ENCODE measurements at places on chromosomes 7 and 10. TPM values are rescaled to one million over a fixed set of nuclear protein-coding genes. Genes with fewer than 3 reads are reported as not detected.

GRCh38 chr10:97612386-97612785 is 20.9 kb downstream of the MORN4 start:
- DNase-seq: peak; percentile 46

DNA sequence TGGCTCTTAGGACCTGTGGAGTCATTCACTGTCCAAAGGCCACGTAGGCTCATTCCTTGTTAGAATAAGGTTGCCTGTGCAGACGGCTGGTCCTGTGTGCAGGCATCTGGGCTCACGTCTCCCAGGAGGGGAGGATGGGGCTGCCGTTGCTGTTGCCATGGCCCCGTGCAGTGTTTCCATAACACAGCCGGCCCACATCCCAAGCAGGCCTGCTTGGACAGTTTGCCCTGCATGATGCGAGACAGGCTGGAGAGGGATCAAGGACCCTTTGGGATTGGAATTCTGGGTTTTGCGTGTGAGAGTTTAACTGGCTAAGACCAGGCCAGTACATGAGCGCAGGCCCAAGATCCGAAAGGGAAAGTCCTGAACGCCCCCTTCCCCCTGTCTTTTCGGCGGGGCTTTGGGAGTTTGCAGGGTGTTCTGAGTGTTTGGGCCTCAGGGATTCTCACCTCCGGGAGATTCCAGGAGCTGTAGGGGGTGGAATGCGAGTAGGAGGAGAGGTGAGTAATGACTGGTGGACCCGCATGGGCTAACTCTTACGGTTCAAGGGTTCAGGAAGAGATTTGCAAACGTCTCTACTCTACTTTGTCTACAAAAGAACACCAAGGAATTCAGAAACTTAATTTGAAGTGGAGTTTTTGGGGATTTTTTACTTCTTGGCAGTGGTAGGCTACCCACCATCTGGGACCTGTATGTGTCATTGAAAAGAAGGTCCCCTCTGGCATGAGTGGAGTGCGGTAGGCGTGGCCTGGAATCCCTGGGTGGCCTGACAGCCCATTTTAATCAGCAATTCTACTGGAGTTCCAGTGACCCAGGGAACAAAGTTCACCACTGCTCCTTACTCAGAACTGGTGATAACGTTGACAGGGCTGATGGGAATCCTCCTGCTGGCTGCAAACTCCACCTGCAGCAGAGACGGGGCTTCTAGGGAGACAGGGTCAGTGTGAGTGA is 125.4 kb downstream of the ITIH5 start:
- DNase-seq: peak; percentile 31

DNA sequence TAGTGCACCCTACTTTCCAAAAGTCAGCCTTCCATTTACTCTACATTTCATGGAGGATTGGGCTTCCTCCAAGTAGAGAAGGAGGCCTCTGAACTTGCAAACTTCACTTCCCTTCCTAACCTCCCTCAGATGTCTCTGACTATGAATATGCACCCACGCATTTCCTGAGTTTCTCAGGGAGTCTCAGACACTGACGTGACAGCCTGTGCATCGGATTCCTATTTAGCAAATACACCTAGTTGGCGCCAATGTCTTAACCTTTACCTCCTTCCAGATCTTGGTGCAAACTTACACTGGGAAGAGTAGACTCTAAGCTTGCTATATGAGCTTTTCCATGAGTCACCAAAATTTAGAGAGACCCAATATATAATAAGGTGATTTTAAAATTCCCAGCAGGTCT is 920.1 kb upstream of the AUTS2 start:
- DNase-seq: no peak

DNA sequence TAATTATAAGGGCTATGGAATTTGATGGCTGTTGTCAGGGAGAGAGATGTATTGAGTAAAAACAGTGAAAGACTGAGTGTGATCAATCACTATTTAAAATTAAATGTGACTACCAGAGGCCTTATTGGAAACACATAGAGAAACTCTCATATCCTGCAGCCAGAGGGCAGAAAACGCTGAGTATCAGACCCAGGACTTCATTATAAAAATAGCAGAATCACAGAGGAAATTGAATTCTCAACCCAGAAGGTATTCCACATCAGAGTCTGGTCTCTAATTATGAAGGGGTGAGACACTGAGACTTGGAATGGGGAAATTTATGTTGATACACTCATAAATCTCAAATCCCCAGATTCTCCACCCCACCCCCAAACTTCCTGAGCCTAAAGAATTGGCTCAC is 69.5 kb upstream of the IL6 start:
- DNase-seq: no peak

- DNase-seq: no peak
Observed at GRCh38 chr7:99030951-99031350, 113.0 kb downstream of the SMURF1 start.

DNA sequence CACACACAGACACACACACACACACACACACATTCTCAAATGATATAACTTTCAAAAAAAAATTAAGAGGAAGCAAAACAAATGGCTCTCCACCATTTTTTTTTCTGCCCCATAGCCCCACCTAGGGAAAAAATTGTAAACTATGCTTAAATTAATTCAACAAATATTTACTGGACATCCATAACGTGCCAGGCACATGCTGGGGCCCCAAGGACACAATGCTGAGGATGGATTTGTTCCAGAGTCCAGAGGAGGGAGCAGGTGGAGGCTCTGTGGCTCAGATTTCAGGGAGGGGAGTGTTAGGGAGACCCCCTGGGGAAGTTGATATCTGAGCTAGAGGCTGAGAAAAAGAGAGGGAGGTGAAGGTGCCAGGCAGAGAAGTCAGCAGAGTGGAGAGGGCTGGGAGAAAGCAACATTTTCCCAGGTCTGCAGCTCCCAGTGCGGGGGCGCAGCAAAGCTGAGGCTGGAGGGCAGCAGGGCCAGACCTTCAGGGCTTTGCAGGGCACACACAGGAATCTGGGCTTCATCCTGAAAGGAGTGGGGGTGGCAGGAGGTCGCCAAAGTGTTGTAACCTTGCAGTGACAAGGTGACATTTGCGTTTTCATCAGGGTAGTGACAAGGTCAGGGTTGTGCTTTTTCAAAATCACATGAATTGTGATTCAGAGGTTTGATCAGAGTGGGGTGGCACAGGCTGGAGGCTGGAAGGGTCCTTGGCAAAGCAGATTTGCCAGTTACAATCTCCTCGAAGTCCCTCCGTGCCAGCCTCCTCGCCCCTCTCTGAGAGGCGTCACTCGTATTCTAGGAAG is 261.6 kb downstream of the WDR11 start:
- DNase-seq: no peak

DNA sequence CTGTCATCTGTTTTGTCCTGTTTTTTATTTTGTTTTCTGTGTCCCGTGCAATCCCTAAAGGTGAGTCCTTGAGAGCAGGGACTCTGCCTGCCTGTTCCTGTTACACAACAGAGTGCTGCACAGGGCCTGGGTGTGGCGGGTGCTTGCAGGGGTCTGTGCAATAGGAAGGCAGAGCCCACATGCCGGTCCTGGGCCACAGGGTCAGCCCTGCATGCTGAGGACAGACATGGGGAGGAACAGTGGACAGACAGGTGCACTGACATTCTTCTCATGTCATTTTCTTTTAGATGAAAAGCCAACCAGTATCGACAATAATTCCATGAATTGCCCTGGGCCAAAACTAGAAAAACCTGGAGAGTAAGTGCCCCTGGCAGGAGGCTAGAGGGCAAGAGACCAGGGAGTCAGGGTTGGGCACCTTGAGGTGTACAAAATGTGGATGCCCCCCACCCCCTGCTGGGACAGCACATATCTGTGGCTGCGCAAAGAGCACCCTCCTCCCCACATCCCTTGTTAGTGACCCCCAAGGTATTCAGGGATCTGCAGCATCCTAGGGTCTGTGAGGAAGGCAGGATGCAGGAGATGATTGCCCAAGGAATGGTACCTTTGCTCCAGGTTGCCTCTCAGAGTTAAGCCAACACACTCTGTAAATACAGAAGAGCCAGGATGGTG is 19.9 kb downstream of the ANTXRL start:
- DNase-seq: no peak

DNA sequence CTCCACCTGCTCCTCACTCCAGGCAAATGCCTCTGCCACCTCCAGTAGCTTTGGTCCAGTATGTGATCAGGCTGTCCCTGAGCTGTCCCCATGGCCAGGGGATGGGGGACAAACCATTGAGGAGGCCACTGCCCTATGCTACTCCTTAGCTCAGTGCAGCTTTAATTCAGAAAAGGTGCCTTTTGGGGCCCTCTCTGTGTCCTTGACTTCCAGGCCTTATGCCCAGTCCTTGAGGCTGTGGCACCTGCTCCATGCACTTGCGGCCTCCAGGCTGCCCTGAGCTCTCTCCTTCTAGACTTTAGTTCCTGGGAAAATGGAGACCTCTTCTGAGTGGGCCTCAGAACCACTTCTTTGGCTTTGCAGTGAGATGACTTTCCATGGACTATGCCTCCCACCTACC is 650.8 kb upstream of the CELF2 start:
- DNase-seq: no peak

DNA sequence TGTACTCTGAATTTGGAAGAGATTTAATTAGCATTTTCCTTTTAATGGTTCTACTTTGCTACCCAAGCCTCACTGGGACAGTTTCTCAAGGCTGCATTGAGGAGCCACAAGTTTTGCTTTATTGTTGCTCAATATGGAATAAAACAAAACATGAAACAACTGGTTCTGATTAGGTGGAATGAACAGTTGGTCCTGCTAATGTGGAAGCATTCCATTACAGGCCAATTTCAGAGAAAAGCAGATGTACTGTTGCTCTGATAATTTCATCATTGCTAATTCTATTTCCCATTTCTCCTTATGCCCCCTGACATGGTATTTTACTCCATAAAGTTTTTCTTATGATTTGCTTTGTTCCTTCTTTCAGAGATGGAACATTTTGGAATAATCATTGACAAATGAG is 66.0 kb upstream of the PAPSS2 start:
- no peak for DNase-seq

GRCh38 chr10:10996966-10997620 is 20.6 kb upstream of the CELF2 start:
- DNase-seq: no peak

DNA sequence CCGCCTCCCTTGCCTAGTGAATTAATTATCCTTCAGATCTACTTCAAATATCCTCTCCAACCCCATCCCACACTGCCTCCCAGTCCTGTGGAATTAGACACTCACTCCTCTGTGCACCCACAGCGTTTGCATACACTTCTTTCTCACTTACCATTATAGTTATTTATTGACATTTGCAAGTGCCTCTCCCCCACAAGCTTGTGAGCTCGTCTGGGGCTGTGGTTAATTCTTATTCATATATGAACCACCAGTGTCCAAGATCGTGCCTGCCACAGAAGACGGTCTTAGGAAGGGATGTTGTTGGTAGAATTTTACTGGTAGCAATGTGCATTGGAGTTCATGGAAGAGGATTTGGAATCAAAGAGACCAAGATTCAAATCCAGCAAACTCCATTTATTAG is 68.1 kb upstream of the AOAH start:
- DNase-seq: no peak

- no peak for DNase-seq
Observed at GRCh38 chr10:42926843-42927242, 144.2 kb downstream of the BMS1 start.

- peak; percentile 77 for DNase-seq
Observed at GRCh38 chr7:134699899-134700298, 53.2 kb downstream of the BPGM start.

- no peak for DNase-seq
Observed at GRCh38 chr10:89789188-89789877, 87.9 kb downstream of the KIF20B start.

- DNase-seq: no peak
Observed at GRCh38 chr7:37234928-37235327, 213.7 kb downstream of the ELMO1 start.

DNA sequence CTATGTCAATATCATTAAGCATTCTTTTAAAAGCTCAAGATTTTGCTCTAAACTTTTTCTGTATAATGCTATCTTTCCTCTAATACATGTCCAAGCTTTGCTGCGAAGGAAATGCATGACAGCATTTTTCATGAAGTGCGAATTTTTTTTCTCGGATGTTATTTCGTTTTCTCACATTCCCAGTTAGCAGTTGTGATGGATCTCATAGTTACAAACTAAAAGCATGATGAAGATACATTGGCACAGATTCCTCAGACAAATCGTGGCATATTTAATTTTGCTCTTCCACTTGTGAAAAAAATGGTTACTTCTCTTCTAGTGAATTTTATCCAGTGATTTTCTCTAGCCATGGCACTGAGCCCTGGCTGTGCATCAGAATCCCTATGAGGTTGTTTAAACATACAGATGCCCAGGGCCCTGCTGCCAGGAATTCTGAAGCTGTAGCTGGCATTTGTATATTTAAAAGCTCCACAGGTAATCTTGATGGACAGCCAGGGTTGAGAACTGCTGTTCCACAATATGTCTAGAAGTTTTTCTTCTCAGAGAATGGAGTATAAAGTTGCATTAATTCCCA is 299.8 kb upstream of the NEBL start:
- no peak for DNase-seq

- DNase-seq: no peak
Observed at GRCh38 chr10:84543948-84544347, 215.6 kb downstream of the CCSER2 start.

GRCh38 chr7:76211216-76211615 is 9.5 kb downstream of the SRRM3 start:
- DNase-seq: no peak

GRCh38 chr7:72403458-72404076 is 8.6 kb downstream of the CALN1 start:
- DNase-seq: no peak

DNA sequence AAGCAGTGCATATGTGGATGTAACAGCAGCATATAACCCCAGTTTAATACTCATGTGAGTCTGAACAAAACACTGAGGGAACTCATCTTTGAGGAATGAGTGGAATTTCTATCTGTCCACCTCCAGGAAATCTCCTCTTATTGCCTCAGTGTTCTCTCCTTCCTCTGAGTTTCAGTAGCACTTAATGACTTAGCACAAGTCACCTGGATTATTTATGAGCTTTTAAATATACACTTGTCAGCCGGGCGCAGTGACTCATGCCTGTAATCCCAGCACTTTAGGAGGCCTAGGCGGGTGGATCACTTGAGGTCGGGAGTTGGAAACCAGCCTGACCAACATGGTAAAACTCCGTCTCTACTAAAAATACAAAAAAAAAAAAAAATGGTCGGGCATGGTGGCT is 4.3 kb downstream of the LRRC20 start:
- peak; percentile 80 for DNase-seq

- DNase-seq: no peak
Observed at GRCh38 chr10:37344413-37344812, 219.0 kb downstream of the ANKRD30A start.

The ACTL6B gene
- total RNA-seq: not detected

The ITIH5 gene
- 49.3 TPM for total RNA-seq

The PTPRE gene
- total RNA-seq: 1.8 TPM

The CUX1 gene
- total RNA-seq: 38.1 TPM

The TMEM26 gene
- 1.5 TPM for total RNA-seq

The SLIT1 gene
- 0.17 TPM for total RNA-seq

Data from fibroblast of lung (primary cell).